Occipital lobe (tissue), 3 donors: ENCODE measurements at places on chromosomes 11 and 22. TPM values are rescaled to one million over a fixed set of nuclear protein-coding genes. Genes with fewer than 3 reads are reported as not detected.

ARHGEF17 gene
- 19.2 TPM for total RNA-seq

OR2AG2 gene
- 0.47 TPM for total RNA-seq

MS4A6A gene
- 3.7 TPM for total RNA-seq

PKP3 gene
- under 0.01 TPM for total RNA-seq

DDI1 gene
- total RNA-seq, result not detected

ELF5 gene
- not detected for total RNA-seq

DGKZ gene
- total RNA-seq, result 33.5 TPM

GRCh38 chr11:64923151-64923661 lies 1.3 kb upstream of the PPP2R5B start:
- no peak for DNase-seq

- peak; percentile 48 for DNase-seq
These were observed 565 bp downstream of the GAS2L1 start for GRCh38 chr22:29306835-29307595.

DNA sequence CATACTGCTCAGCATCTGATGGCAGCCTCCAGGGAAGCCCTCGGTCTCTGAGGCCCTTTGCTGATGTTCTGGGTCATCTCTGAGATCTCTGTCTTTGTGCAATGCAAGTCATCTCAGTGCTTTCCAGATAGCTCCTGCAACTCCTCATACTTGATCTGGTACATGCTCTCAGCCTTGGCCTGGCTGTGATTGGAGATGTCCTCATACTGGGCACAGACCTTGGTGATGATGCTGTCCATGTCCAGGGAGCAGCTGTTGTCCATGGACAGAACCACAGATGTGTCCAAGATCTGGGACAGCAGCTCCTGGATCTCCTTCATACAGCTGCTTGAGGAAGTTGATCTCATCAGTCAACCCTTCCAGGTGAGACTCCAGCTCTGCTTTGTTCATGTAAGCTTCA lies 69.1 kb downstream of the SIK2 start:
- DNase-seq, result no peak

- no peak for DNase-seq
These were observed 203.7 kb upstream of the MTMR2 start for GRCh38 chr11:96127596-96127959.

- DNase-seq, result no peak
These were observed 2.7 kb downstream of the GNAZ start for GRCh38 chr22:23072911-23073491.

DNA sequence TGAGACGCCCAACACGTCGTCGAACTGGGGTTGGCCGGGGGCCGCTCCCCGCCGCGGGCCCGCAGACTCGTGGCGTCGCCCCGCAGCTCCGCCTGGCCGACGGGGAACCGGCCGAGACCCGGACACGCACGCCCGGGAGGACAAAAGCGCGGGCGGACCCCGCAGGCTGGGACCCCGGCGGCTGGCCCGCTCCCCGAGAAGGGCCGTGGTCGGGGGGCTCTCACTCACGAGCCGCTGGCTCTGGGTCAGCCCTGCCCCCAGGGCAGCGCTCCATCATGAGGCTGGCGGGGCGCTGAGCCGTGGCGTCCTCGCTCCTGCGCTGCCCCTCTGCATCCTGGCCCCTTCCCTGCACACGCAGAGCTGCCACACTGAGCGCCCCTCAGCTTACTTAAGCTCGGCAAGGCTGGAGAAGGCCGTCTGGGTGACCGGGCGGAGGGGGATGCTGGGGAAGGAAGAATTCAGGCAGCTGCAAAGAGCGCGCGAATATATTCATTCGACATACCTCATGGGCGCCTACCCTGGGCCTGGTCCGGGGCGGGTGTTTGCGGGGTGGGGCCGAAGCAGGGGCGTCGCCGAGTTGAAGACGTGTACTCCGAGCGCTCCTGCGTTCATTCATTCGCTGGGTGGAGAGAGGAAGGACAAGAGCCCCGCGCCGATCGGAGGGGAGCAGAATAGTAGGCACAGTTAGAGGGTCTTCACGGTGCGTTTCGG lies 579 bp upstream of the CYB5R2 start:
- no peak for DNase-seq

GRCh38 chr11:65421794-65422632 lies 585 bp upstream of the NEAT1 start:
- DNase-seq, result peak; percentile 90

- DNase-seq, result no peak
These were observed 463.3 kb downstream of the BUD13 start for GRCh38 chr11:116309446-116309845.

DNA sequence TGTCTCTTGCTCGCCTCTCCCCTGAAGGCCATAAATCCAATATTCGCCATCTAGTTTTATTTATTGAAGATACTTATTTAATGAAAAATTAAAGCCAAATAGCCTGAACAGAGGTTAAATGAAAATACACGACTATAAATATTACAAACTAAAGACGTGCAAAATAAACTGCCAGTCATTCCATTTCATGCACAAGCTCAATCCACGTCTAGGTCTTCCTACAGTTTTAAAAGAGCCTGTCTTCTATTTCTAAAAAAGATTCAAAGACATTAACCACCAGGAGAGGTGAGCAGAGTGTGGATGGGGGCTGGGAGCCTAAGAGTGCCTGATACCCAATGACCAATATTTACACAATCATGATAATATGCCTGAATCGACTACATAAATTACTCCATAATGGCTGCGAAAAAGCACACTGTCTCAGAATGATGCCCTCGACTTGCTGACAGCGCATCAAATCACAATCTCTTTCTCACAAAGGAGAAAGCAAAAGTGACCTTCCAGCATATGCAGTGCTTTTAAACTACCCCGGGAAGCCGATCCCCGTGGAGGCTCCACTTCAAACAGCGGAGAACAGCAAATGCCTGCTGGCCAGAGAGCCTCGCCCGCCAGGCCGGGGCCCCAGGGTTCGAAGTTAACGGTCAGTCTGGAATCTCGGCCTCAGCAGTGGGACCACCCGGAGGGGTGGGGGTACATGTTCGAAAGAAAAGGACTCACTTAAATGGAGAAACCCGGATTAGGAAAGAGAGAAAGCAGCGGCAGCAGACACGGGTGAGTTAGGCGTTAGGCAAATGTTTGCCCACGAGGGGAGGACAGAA lies 1.7 kb downstream of the FCHSD2 start:
- DNase-seq, result peak; percentile 46

GRCh38 chr22:23110190-23110921 lies 31.4 kb downstream of the RSPH14 start:
- DNase-seq, result no peak

- DNase-seq, result no peak
These were observed 555 bp downstream of the TP53I11 start for GRCh38 chr11:44950031-44950624.

DNA sequence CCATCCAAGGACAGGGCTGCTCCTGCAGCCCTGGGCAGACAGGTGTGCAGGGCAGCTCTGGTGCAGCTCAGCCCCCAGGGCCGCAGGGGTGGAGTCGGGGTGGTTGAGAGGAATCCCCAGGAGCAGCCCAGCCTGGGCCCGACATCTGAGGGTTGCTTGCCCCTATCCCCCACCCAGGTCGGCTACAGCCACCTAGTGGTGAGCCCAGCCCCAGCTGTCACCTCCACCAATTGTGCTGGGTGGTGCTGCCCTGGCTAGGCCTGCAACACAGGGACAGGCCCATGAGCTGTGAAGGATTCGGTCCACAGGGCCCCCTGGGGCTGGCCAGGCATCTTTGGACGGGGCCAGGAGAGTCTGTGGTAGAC lies 29.6 kb downstream of the RTN4R start:
- DNase-seq, result no peak

GRCh38 chr11:96103721-96104120 lies 179.8 kb upstream of the MTMR2 start:
- no peak for DNase-seq

- no peak for DNase-seq
These were observed 18.0 kb downstream of the PTPRJ start for GRCh38 chr11:47998345-47998732.

DNA sequence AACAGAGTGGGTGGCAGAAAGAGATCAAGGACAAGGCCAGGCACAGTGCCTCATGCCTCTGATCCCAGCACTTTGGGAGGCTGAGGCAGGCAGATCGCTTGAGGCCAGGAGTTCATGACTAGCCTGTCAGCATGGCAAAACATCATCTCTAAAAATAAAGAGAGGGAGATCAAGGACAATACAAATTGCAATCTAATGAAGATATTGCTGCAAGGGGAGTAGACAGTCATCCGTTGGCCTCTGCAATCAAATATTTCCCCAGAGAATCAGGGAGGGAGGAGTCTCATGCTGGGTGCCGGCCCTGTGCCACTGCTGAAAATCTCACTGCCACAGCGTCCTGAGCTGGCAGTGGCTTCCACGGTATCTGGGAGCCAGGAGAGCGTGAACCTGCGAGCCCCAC lies 19.4 kb upstream of the IL17RA start:
- DNase-seq, result no peak

DNA sequence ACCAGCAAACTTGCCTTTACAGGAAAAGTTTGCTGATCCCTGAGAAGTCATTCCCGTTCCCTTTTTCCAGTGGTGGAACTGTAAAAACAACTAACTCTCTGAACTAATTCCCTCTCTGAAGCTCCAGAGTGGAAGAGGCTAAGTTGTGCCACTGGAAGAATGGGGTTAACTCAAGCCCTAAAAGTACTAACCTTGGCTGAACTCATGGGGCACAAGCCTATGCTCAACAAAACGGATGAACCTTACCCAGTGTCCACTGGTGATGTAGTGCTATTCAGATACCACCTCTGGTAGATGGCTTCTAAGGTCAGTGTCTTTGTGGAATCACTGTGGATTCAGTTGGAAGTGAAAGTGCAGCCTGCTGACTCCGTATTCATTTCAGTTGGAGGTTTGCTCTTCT lies 59.9 kb upstream of the GNAZ start:
- DNase-seq, result no peak

DNA sequence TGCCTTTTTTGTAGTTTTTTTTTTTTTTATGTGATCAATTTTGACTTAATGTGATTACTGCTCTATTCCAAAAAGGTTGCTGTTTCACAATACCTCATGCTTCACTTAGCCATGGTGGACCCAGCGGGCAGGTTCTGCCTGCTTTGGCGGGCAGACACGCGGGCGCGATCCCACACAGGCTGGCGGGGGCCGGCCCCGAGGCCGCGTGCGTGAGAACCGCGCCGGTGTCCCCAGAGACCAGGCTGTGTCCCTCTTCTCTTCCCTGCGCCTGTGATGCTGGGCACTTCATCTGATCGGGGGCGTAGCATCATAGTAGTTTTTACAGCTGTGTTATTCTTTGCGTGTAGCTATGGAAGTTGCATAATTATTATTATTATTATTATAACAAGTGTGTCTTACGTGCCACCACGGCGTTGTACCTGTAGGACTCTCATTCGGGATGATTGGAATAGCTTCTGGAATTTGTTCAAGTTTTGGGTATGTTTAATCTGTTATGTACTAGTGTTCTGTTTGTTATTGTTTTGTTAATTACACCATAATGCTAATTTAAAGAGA lies 12.5 kb downstream of the CCND1 start:
- DNase-seq, result no peak

DNA sequence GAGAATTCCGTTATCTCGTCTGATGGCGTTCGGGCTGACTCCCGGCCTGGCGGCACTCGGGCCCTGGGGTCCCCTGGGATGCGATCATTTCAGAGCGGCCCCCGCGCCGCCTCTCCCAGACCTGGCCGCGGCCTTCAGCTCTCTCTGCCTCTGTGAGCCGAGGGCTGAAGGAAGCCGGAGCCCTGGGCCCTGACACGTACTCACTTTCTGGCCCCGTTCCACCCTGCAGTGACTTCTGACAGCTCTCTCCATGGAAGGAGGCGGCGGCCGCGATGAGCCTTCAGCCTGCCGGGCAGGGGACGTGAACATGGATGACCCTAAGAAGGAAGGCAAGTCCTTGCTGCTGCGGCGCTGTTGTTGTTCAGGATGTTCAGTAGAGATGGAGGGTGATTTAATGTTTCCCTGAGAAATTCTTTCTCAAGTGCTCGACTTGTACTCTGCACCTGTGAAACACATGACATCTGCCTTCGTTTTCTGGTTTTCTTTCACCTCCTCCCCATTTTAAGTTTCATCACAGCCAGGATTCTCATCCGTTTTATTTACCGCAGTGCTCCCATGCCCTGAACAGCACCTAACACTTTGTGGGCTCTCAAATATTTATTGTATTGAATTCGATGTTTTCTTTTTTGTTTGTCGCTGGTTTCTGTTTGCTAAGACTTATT lies 612 bp downstream of the GTSE1 start:
- no peak for DNase-seq

DNA sequence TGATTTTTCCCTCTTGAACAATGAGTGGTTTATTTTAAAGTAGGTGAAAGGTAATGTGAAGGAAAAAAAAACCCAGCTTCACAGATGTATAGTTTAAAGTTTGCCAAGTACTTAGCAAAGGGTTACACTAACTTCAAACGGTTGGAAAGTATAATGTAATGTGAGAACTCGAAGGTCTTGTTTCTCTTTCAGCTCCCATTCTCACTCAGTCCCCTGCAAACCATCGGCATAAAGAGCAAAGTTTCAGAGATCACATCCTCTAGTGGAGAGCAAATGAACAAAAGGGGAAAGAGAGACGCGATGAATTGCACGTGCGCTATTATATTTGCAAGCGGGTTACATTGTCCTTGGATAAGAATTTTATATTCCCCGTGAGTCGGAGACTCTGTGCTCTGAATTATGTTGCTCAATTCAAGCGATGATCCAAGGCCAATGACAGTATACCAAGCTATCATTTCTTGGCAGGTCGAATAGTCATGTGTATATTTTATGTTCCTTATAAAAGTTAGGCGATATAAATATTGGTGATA lies 37.6 kb upstream of the BIRC3 start:
- no peak for DNase-seq

DNA sequence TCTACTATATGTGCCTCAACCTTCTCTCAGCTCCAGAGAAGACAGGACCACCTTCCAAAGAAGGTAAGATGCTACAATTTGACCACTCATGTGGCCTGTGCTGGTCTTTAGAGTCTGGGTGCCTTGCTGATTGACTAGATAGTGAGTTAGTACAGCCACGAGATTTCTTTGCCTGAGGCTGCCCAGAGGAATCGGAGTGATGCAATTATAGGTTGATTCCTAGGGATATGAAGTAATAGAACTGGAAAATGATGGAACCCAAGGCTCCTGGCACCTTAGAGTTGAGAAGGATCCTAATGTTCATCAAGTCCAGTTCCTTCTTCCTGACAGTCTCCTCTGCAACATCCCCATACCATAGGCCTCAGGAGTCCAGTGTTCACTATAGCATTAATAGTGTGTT lies 46.5 kb upstream of the CCDC134 start:
- no peak for DNase-seq

DNA sequence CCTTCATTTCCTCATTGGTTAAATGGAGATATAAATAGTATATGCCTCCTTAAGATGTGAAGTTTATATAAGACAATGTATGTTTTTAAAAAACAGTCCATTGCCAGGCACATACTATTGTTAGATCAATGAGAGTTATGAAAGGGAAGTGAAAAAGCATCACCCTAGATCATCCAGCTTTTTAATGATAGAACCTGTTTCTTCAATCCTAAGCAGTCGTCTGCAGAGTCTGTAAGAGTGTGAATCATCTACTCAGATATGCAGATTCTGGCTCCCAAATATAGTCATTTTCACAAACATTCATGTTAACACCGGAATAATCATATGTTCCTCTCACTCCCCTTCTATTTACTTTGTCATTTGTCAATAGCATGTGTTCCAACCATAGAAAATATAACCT lies 65.3 kb upstream of the SLN start:
- no peak for DNase-seq

- DNase-seq, result no peak
These were observed 547.6 kb downstream of the INSC start for GRCh38 chr11:15662285-15662684.
